ENCODE measurements at places on chromosomes 3 and 15.

GRCh38 chr3:24680214-24680967 lies 185.7 kb upstream of the THRB start:
- peak; percentile 38 for DNase-seq

- DNase-seq, result no peak
Measured at GRCh38 chr3:145760036-145760435, 400.9 kb downstream of the PLOD2 start.

GRCh38 chr3:100424261-100424660 lies 22.9 kb downstream of the LNP1 start:
- DNase-seq, result no peak

DNA sequence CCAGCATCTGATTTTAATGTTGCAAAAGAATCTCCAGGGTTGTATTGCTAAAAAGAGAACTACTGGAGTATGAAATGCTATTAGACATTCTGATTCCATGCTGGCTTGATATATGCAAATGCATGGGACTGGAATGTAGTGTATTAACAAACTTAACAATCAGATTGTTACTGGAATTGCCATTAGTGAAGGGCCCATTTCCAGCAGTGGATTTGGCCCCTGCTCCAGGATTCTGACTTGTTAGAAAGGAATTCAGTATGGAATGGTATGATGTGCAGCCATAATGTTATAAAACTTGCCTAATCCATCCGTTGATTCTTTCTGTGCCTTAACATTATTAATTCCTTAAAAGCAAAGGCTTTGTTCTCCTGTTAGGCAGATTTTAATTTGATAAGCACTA lies 7.9 kb downstream of the ARRDC4 start:
- DNase-seq, result no peak

DNA sequence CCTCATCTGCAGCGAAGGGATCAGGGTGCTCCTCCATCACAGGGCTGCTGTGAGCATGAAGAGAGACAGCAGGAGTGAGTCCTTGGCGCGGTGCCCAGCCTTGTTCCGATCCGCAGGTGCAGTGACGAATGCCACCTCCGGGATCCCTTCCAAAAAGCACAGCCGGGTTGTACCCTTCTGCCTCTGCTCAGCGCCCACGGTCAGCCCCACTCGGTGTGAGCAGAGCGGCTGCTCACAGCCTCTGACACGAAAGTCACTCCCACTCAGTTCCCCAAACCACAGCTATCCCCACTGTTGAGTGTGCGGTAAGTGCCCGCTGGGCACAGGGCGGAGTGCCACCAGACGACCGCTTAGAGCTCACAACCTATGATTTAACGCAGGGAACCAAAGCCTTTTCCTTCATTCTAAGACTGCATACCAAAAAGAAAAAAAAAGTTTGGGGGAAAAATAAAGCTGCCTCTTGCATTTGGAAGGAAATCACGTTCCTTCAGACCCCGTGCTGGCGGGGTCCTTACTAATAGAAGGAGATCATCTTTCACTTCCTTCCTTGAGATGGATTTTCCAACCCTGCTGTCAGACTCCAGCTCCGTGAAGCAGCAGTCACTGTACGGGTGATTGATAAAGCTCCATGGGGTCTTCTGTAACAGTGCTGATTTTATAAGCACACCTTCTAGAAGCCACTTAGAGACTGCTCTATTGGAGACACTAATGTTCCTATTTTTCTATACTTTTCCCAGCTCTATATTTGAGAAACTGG lies 34.7 kb upstream of the TUBGCP5 start:
- no peak for DNase-seq

DNA sequence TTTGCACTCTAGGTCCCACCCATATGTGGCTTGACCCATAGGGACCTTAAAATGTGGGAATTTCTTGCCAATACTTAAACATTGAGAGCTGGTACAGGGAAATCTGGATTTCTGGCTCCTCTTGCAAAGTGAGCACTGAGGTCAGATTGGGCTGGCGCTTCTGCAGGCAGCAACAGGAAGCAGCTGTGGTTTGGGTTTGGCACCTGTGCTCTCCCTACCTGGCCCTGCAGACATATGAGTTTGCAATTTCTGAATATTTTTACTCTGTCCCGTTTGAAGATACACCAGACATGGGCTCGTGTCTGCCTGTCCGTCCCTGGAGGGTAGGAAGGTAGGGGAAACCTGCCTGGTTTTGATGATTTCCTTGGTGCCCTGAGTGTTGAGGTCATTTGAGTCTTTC lies 74.8 kb upstream of the SEC13 start:
- DNase-seq, result peak; percentile 7

GRCh38 chr3:42517117-42517516 lies 14.7 kb downstream of the VIPR1 start:
- DNase-seq, result no peak

DNA sequence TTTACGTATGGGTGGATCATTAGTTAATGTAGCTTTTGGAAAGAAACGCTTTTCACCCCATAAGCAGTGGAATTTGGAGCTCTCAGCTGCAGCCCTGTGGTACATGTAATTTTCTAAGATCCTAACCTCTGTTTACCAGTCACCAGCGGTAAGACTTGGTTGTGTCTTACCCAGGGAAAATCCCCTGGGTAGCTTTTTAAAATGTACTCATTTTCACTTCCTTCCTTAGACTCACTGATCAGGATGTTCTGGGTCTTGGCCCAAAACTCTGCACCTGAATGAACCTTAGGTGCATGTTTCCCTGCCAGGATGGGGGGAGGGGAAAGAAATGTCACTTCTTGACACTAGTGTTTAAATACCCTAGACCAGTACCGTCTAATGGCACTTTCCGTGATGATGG lies 605.2 kb downstream of the MAGI1 start:
- no peak for DNase-seq

DNA sequence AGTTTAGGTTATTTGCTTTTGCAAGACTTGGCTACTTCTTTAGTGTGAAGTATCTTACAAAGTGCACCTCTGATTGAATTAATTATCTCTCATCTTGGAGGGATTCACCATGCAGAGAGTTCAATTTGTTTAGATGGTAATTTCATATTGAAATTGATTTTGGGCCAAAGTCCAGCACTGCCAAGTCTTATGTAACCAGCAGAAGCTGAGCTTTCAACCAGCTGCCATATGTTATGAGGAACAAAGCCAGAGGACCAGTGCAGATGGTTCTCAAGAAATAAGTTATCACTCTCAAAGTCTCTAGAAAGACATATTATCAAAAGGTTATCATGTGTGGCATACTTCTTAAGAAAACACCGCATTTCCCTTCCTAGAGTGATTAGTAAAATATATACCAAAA lies 29.0 kb downstream of the ABHD6 start:
- DNase-seq, result no peak

- DNase-seq, result no peak
Measured at GRCh38 chr15:90394748-90395442, 6.9 kb downstream of the IQGAP1 start.

DNA sequence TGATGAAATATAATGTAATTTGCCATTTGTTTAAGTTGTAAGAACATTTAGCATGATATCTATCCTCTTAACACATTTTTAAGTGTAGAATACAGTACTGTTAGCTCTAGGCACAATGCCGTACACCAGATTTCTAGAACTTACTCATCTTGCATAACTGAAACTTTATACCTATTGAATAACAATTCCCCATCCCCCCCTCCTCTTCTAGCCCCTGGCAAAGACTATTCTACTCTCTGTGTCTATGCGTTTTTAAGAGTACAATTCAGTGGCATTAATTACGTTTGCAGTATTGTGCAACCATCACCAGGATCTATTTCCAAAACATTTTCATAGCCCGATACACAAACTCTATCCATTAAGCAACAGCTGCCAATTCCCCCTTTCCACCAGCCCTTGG lies 261.7 kb downstream of the PLOD2 start:
- DNase-seq, result no peak

DNA sequence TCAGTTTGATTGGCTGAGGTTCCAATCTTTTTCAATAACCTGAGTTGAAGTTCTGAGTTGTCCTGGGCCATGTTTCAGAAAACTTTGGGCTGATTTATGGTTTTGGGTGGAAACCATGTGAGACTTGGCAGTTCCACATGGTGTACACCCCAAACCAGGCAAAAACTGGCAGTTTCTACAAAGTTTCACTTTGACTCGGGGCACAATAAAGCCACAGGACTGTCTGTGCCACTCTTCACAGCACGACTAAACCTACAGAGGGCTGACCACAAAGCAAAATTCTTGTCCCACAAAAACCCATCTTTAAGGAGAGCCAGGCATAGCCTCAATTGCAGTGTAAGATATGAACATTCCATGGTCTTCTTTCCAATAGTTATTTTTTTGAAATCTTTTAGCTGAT lies 155.0 kb downstream of the DUT start:
- DNase-seq, result no peak

Data from stimulated activated CD4-positive, alpha-beta T cell treated with anti-CD3 and anti-CD28 coated beads, Interleukin-12 subunit alpha, Interleukin-12 subunit beta, amount 100 ng/mL, for 4 hours (primary cell).